Tibial nerve (tissue), 4 donors: ENCODE measurements at places on chromosomes 12 and 14.

- no peak overlapping the region for H3K4me3 ChIP-seq
- DNase-seq, result no peak
- no peaks in the 10 kb centered on the region for H3K4me1 ChIP-seq
- H3K27ac ChIP-seq, result no peak overlapping the region
- H3K36me3 ChIP-seq, result no peaks in the 10 kb centered on the region
Measured at GRCh38 chr14:88255798-88256197, 67.3 kb downstream of the KCNK10 start.

DNA sequence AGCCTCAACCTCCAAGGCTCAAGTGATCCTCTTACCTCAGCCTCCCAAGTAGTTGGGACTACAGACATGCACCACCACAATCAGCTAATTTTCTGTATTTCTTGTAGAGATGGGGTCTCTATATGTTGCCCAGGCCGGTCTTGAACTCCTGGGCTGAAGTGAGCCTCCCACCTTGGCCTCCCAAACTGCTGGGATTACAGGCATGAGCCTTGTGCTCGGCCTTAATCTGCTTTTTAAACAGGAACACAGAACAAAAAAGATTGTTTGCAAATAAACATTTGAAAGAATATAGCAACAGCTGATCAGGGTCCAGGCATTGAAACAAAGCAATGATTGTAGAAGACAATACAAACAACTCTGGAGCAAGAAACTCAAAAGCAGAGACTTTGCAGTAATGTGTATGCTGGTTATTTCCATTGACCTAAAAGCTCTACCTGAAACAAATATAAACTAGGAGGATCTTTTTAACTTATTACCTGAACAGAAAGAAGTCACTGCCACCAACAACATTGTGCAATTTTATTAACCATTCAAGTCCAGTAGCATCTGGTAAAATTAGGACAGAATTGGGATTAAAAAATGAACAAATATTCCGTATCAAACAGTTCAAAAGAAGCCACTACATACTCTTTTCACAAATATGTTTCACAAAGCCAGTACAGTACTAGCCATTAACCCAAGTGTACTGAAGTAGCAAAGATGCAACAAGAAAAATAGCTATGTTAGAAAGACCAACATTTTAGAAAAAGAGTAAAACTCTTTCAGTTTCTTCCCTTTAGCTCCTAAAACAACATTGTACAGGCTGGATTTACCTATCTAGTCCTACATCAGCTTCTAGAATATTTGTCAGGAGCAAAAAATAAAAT is 14.2 kb downstream of the AMN1 start:
- H3K36me3 ChIP-seq, result no peaks in the 10 kb centered on the region
- no peaks in the 10 kb centered on the region for H3K27me3 ChIP-seq

GRCh38 chr14:53295985-53296582 is 143.0 kb upstream of the DDHD1 start:
- no peak overlapping the region for H3K4me3 ChIP-seq
- no peaks in the 10 kb centered on the region for H3K36me3 ChIP-seq
- H3K27ac ChIP-seq, result no peak overlapping the region
- no peaks in the 10 kb centered on the region for H3K4me1 ChIP-seq

DNA sequence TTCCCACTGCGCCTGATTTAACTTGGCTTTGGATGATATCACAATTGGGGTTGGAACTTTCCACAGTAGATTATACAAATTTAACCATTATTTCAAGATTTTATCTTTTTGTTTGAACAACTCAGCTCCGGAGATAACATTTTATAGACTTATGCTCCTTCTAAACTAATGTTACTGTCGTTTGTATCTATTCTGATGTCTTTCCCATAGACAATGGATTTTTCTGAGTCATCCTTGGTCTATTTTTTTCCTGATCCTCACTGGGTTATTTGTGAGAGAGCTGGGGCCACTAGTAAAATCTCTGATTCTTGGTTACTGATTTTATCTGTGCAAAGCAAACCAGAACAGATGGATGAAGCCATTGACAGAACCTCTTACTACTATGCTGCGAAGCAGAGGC is 175.1 kb downstream of the SLC38A4 start:
- H3K27me3 ChIP-seq, result no peaks in the 10 kb centered on the region
- H3K36me3 ChIP-seq, result no peaks in the 10 kb centered on the region
- no peak overlapping the region for H3K4me3 ChIP-seq
- DNase-seq, result no peak
- no peaks in the 10 kb centered on the region for H3K4me1 ChIP-seq
- no peak overlapping the region for H3K27ac ChIP-seq

DNA sequence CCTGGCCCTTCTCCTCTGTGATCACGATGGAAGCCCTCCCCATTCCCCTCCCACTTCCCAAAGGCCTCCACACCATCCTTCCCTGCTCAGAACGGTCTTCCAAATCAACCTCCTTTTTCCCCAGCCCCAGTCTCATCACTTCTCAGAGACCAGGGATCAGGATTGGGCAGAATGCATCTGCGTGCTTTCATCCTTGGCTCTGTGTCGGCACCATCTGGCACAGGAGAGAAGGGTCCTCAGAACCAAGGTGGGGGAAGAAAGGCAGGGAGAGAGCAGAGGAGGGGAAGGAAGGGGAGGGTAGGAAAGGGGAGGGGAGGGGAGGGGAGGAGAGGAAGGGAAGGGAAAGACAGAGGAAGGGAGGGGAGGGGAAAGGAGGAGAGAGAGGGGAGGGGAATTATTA is 52.4 kb upstream of the FICD start:
- DNase-seq, result no peak
- no peak overlapping the region for H3K4me3 ChIP-seq
- no peaks in the 10 kb centered on the region for H3K36me3 ChIP-seq
- no peak overlapping the region for H3K27ac ChIP-seq
- H3K27me3 ChIP-seq, result no peaks in the 10 kb centered on the region

- no peaks in the 10 kb centered on the region for H3K27me3 ChIP-seq
- no peak overlapping the region for H3K27ac ChIP-seq
- H3K4me3 ChIP-seq, result no peak overlapping the region
- H3K4me1 ChIP-seq, result no peaks in the 10 kb centered on the region
Measured at GRCh38 chr12:98483621-98484503, 31.5 kb upstream of the TMPO start.

DNA sequence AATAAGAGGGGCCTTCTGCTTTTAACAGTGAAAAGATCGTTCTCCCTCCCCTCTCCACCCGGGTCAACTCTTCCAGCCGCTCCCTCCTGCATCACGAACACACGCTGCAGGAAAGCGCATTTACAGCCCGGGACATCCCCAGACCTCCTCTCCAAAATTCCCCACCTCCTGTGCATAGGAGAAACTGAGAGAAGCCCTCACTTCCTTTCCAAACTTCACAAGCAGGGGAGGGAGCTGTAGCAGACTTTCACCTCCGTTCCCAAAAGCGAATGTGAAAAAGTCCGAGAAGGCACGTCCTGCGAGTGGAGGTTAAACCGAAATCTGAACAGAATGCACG is 513 bp downstream of the BCAT1 start:
- no peaks in the 10 kb centered on the region for H3K27me3 ChIP-seq
- DNase-seq, result no peak
- no peaks in the 10 kb centered on the region for H3K36me3 ChIP-seq
- no peak overlapping the region for H3K27ac ChIP-seq

GRCh38 chr12:76764856-76765255 is 941 bp downstream of the ZDHHC17 start:
- H3K4me3 ChIP-seq, result peak overlapping the region; percentile 93
- no peaks in the 10 kb centered on the region for H3K27me3 ChIP-seq
- H3K4me1 ChIP-seq, result peaks cover 50% of the 10 kb centered on the region

DNA sequence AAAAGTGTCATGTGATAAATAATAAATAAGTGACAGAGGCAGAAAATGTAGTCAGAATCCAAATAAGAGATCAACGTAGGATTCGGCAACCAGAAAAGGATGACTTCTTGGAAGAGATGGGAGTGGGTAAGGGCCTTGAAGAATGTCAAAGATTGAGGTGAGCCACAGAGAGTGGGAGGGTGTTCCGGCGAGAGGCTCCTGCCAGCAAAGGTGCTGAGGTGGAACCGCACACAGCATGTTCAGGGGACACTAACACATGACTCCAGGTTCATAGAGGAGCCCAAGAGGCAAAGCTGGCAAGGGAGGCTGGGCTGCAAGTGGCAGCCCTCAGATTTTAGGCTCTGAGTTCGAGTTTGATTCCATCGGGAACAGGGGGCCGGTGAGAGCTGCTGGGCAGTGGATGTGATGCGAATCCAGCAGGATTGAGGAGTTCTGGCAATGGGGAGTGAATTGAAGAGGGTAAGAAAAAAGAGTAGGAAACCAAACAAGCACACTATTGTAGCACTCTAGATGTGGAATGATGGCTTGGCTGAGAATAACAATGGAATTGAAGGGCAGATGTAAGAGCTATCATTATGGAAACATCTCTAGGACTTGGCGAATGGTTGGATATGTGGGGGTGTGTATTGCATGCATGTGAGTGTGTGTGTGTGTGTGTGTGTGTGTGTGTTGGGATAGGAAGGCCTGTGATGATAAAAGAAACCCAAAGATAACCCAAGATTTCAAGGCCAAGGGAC is 36.5 kb downstream of the LRRC74A start:
- no peak overlapping the region for H3K4me3 ChIP-seq
- H3K27ac ChIP-seq, result no peak overlapping the region
- H3K27me3 ChIP-seq, result no peaks in the 10 kb centered on the region
- no peaks in the 10 kb centered on the region for H3K36me3 ChIP-seq
- DNase-seq, result no peak
- H3K4me1 ChIP-seq, result peaks cover 39% of the 10 kb centered on the region

GRCh38 chr14:69006346-69006745 is 27.2 kb upstream of the ACTN1 start:
- H3K4me3 ChIP-seq, result no peak overlapping the region
- H3K27ac ChIP-seq, result no peak overlapping the region
- H3K4me1 ChIP-seq, result no peaks in the 10 kb centered on the region
- no peak for DNase-seq
- no peaks in the 10 kb centered on the region for H3K36me3 ChIP-seq
- H3K27me3 ChIP-seq, result no peaks in the 10 kb centered on the region

DNA sequence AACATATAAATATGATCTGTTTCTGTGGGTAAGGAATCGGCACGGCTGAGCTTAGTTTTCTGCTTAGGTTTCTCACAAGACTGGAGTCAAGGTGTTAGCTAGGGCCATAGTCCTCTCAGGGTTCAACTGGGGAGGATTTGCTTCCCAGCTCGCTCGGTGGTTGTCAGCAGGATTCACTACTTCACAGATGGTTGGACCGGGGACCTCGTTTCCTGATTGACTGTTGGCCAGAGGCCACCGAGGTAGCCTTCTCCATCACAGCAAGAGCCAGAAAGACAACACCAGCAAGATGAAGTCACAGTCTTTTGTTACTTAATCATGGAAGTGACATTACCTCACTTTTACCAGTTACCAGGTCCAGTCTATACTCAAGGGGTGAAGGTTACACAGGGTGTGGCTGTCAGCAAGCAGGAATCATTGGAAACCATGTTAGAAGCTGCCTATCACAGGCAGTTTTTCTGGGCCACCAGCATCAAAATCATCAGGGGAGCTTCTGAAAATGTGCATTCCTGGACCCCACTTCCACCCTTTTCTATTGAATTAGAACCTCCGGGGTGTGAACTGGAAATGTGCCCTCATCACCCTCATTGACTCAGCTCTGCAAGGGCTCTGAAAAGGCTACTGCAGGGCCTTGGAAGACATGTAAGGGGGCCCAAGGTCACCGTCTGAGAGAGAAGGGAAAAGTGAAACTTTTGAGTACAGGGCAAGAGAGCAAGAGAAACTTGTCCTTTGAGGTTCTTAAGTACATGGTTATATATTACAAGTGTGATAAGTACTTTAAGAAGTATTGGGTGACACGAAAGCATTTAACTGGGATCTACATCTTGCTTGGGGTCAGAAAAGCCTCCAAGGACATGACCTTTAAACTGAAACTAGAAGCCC is 10.9 kb downstream of the COPS7A start:
- no peaks in the 10 kb centered on the region for H3K27me3 ChIP-seq
- no peak overlapping the region for H3K27ac ChIP-seq
- H3K4me1 ChIP-seq, result no peaks in the 10 kb centered on the region
- H3K4me3 ChIP-seq, result no peak overlapping the region
- DNase-seq, result no peak

DNA sequence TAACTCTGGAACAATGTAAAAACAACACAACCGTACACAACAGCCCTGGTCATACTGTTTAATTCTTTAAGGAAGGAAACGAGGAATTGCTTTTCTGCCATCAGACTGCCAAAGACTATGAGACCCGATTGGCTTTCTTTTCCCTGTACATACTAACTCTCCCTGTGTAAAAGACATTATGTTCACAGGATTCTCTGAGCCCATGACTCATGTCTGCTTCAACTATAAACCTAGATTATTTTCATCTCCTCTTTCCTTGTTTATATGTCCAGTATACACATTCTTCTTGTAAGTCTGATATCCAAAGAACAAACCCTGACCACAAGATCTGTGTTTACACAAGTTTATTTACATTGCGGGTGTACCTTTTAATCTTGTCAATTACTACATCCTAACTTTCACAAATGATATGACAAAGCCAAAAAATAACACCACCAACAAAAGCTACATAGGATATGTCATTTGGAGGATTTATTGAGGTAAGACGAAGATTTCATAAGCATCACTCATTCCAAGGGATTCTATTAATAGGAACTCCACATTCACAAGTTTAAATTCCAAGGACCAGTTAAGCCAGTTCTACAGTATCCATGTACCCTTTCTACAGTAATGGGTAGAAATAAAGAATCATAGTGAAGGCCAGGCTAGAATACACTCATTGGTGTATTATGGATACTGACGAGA is 67.3 kb downstream of the STXBP6 start:
- H3K36me3 ChIP-seq, result no peaks in the 10 kb centered on the region
- H3K4me1 ChIP-seq, result peaks cover 36% of the 10 kb centered on the region
- H3K4me3 ChIP-seq, result no peak overlapping the region
- no peaks in the 10 kb centered on the region for H3K27me3 ChIP-seq

GRCh38 chr12:49678711-49679110 is 28.5 kb downstream of the FMNL3 start:
- no peaks in the 10 kb centered on the region for H3K27me3 ChIP-seq
- H3K4me3 ChIP-seq, result no peak overlapping the region
- no peak overlapping the region for H3K27ac ChIP-seq
- no peaks in the 10 kb centered on the region for H3K36me3 ChIP-seq
- peaks cover 28% of the 10 kb centered on the region for H3K4me1 ChIP-seq

GRCh38 chr12:31622038-31622437 is 31.1 kb upstream of the DENND5B start:
- DNase-seq, result no peak
- no peaks in the 10 kb centered on the region for H3K4me1 ChIP-seq
- no peak overlapping the region for H3K27ac ChIP-seq
- H3K27me3 ChIP-seq, result no peaks in the 10 kb centered on the region

GRCh38 chr12:51922146-51922545 is 14.8 kb downstream of the ACVRL1 start:
- H3K27ac ChIP-seq, result peak overlapping the region; percentile 71
- no peaks in the 10 kb centered on the region for H3K27me3 ChIP-seq
- no peak overlapping the region for H3K4me3 ChIP-seq
- no peak for DNase-seq
- no peaks in the 10 kb centered on the region for H3K36me3 ChIP-seq
